ENCODE measurements at places on chromosomes 16 and 17.

- DNase-seq = no peak
Observed at GRCh38 chr17:77863814-77864161, 94.7 kb upstream of the TNRC6C start.

GRCh38 chr16:2295056-2295798, 27.3 kb upstream of the RNPS1 start:
- no peak for DNase-seq

DNA sequence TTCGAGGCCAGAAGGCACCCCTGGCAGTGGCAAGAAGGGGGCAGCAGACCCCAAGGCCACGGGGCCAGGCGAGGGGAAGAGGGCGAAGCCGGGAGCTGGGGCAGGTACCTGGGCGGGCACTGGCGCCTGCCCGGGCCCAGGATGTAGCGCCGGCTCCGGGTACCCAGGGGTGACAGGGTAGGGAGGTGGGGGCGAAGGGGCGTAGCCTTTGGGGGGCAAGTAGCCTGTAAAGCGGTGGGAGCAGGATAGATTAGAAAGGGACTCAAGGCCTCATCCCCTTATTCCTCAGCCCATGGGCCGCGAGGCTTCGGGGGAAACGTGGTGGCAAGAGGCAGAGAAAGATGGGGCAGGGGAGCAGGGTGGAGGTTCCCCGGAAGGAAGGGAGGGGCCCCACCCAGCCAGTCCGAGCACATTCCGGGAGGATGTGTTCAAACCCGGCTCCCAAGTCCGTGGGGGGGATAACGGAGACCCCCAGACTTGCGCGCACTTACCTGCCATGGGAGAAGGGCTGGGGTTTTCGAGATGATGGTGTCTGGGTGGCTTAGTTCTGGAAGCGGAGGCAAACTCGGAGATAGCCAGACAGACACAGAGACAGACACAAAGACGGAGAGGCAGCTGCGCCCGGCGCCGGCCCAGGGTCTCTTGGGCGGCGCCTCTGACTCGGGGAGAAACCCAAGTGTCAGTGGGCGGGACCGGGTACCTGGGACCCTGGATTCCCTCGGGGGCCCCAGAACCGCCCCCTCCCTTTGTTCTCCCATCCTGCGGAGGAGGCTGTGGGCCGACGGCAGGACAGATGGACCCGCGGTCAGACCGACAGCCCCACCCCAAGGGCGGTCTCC, 493 bp downstream of the PLSCR3 start:
- no peak for DNase-seq

- no peak for DNase-seq
Observed at GRCh38 chr17:72970246-72970645, 122.2 kb downstream of the SLC39A11 start.

DNA sequence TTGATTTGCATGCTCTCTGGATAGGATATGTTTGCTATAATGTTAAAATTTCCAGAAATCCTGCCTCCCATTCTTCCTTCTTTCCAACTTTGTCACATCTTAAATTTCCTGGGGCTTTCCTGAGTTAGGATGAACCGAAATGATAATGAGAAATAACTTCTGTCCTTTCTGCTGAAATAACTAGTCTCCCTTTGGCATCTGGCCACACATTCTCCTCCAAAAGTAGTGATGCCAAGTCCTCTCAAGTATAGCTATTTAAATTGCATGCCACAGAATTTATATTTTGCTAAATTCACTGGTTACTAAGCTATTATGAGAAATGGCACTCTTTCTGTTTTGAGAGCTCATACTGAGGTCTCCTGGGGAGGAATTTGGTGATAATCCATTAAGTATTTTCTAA, 30.6 kb downstream of the FAM20A start:
- DNase-seq = no peak

DNA sequence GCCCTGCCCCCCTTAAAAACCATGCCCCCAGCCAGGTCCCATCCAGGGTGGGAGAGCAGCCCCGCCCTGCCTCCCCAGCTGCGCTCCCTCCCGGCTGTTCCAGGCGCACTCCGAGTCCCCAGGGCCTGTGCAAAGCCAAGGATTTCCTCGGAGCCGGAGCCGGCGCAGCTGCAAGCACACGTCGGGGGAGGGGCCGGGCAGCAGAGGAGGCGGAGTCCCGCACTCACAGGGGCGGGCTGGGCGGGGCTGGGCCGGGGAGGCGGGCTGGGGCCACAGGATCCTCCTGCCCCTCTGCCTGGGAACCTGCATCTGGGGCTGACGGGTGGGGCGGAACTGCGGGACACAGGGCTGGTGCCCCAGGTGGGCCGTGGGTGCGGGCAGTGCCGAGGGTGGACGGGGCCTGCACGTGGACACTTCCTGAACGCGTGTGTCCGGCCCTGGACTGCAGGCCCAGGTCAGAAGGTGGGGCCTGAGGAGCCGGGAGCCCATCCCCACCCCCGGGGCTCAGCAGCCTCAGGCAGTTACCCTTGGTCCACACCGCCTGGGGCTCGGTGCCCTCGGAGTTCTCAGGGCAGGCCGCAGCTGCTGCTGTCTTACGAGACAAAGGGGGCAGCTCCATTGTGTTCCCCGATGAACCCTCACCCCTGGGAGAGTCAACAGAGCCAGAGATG, 24.0 kb upstream of the SSTR5 start:
- DNase-seq = peak; percentile 63

DNA sequence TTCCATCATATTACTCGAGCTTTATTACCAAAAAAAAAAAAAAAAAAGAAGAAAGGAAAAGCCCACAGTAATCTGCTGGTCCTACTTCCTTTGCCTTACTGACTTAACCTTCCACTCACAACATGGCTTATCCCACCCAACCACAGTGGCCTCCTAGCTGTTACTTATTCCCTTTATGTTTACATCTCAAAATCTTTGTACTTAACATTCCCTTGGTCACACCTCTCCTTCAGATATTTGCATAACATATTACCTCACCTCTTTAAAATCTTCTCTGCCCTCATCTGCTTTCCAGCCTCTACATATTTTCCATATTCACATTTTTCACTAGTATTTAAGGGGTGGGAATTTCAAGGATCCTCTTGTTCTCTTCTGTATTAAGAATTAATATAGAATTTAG, 327.0 kb upstream of the TBX2 start:
- DNase-seq = no peak

DNA sequence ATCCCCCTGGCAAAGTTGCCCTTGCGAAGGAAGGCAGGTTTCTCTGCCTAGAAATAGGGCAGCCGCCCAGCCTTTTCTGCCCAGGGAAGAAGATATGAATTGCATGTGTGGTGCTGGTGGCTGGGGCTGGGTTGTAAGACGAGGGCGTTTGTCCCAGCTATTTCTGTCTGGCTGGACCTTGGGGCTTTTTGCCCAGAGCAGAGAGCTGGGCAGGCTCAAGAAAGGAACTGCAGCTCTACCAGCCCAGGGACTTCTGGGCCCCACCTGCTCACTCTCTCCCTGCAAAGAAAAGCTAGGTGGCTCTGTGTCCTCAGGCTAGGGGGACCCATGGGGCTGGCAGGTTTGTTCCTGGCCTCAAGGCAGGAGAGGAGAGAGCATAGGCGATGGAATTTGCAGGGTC, 586 bp downstream of the CACNG1 start:
- no peak for DNase-seq

GRCh38 chr16:9345880-9346279, 254.4 kb downstream of the HAPSTR1 start:
- DNase-seq = no peak

- DNase-seq = peak; percentile 20
Observed at GRCh38 chr17:81992306-81993102, 15.1 kb downstream of the ASPSCR1 start.

DNA sequence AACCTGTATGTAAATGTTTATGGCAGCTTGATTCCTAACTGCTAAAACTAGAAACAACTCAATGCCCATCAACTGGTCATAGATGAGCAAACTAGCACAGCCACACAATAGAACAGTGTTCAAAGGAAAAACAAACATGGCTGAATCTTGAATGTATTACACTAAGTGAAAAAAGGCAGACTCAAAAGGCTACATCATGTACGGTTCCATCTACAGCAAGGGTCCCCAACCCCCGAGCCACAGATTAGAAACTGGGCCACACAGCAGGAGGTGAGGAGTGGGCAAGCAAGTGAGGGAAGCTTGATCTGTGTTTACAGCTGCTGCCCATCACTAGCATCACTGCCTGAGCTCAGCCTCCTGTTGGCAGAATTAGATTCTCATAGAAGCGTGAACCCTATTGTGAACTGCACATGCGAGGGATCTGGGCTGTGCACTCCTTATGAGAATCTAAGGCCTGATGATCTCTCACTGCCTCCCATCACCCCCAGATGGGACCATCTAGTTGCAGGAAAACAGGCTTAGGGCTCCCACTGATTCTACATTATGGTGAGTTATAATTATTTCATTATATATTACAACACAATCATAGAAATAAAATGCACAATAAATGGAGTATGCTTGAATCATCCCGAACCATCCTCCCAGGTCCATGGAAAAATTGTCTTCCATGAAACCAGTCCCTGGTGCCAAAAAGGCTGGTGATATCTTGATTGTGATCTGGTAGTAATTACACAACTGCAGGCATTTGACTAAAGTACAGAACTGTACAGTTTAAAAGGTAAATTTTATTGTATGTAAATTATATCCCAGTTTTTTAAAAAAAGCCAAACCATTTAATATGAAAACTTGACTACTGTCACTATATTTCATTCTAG, 7.7 kb downstream of the CEP20 start:
- no peak for DNase-seq

DNA sequence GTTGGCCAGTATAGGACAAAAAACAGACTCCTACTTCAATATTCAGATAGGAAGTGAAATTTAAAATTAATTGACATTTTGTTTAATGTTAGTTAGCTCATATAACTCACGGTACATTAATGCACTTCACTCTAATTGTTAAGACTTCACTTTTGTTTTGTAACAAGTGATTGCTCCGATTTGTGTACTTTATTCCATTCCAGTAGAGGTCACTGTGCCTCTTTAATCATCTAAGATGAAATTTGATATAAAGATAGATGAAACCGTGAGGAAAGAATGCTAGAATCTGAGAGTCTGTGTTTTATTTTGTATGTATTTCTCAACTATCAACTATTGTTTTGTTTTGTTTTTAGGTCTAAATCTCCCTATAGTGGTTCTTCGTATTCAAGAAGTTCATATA, 29.0 kb downstream of the RBBP6 start:
- no peak for DNase-seq
